ENCODE measurements at places on chromosomes 1 and 21. TPM values are rescaled to one million over a fixed set of nuclear protein-coding genes. Genes with fewer than 3 reads are reported as not detected.

DNA sequence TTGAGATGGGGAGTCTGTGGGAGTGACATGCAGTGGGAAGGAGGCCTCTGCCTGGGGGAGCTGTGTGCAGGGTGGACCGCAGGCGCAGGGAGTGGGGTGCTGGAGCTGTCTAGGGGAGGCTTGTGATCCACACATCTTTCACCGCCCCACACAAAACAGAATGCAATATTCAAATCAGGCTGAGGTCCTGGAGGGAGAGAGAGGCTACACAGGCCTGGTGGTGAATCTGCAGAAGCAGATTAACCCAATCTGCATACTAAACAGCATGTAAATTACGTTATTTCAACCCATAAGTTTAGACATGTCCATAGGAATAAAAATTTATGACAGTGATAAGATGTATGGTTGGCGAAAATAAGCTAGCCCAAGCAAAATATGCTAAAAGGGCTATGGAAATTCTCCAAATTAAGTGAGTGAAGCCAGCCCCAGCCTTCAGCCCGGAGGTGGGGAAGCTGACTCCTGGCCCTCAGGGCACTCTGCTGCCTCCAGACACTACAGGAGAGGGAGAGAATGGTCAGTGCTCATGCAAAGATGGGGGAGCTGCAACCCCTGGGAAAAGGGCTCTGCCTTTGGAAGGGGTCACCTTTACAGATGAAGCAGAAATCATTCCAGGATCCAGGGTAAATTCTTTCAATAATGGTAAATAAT, 156.2 kb upstream of the CTTNBP2NL start:
- H3K4me1 ChIP-seq = no peaks in the 10 kb centered on the region
- no peak overlapping the region for H3K4me3 ChIP-seq
- no peak overlapping the region for H3K27ac ChIP-seq
- no peaks in the 10 kb centered on the region for H3K27me3 ChIP-seq
- no peak for DNase-seq

- H3K4me1 ChIP-seq = peaks cover 4% of the 10 kb centered on the region
- no peak overlapping the region for H3K4me3 ChIP-seq
- no peaks in the 10 kb centered on the region for H3K36me3 ChIP-seq
- DNase-seq = no peak
- H3K27me3 ChIP-seq = no peaks in the 10 kb centered on the region
These were observed 2.6 kb upstream of the FMOD start for GRCh38 chr1:203353486-203353885.

GRCh38 chr1:44947063-44947773, 39.2 kb downstream of the EIF2B3 start:
- peaks cover 12% of the 10 kb centered on the region for H3K4me1 ChIP-seq
- peak overlapping the region; percentile 20 for H3K27ac ChIP-seq
- no peak for DNase-seq
- H3K27me3 ChIP-seq = no peaks in the 10 kb centered on the region
- no peaks in the 10 kb centered on the region for H3K36me3 ChIP-seq

KCNE1 gene
- total RNA-seq = 13.6 TPM

Measured in upper lobe of right lung (tissue), 1 donor.